ENCODE measurements at places on chromosomes 2 and 18.

DNA sequence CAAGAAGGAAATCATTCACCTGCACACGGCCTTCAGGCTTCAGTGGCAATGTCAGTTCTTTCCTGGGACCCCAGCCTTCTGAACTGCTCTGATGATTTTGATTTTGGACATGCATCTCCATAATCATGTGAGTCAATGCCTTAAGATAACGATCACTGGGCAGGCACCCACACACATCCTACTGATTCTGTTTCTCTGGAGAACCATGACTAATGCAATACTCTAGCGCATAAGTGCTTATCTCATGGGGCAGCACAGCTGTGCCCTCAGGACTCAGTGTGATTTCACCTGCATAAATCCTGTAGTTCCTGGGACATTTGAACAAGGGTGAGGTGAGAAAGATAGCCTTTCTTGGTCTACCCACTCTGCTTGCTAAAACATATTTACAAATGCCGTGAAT is 144.6 kb downstream of the AKAIN1 start:
- peaks cover 3% of the 10 kb centered on the region for H3K4me1 ChIP-seq
- H3K27ac ChIP-seq = no peak overlapping the region
- H3K4me3 ChIP-seq = no peak overlapping the region
- peaks cover 8% of the 10 kb centered on the region for H3K27me3 ChIP-seq
- H3K36me3 ChIP-seq = no peaks in the 10 kb centered on the region
- no peak for DNase-seq

DNA sequence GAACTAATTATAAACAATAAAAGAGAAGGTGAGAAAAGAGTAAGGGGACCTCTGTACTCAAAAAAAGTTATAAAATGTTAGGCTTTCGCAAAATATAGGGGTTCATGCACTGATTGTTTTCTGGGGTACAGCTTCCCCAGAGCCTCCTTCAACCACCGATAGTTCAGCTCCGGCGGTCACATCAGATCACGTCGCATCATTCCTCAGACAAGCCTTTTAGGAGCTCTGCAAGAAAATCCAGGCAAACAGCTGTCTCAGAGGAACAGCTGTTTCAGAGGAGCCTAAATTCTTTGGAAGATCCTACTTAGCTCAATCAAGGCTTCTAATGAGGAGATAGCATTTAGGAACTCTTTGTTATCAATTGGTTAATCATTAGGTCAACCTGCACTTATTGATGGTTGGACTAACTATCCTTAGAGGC is 78.7 kb downstream of the MYCN start:
- H3K4me3 ChIP-seq = no peak overlapping the region
- peaks cover 5% of the 10 kb centered on the region for H3K4me1 ChIP-seq
- no peaks in the 10 kb centered on the region for H3K36me3 ChIP-seq
- H3K27ac ChIP-seq = no peak overlapping the region

DNA sequence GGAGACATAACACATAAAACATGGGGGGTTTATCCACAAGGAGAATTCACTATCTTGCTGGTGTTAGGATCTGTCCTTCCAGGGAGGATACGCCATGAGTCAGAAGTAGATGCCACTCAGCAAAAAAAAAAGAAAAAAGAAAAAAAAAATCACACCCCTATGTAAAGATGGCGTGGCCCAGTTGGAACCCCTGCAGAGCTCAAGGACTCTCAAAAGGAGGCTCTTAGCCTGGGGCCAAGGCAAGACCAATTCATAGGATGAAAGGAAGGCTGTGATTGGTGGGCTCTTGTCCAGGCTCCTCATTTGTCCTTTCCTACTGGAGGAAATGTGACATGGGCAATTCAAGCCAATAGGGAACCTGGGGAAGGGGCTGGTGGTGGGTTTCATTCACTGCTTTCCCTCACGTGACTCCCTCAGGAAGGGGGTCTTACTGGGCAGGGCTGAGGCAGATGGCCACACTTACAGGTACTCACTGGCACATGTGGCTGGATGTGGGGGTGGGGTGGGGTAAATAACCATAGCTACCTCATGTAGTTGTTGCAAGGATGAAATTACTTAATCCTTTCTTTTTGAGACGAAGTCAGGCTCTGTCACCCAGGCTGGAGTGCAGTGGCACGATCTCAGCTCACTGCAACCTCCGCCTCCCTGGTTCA is 38.7 kb upstream of the HAAO start:
- peaks cover 1% of the 10 kb centered on the region for H3K4me1 ChIP-seq
- peaks cover 24% of the 10 kb centered on the region for H3K27me3 ChIP-seq
- no peaks in the 10 kb centered on the region for H3K36me3 ChIP-seq
- H3K4me3 ChIP-seq = no peak overlapping the region
- DNase-seq = no peak
- H3K27ac ChIP-seq = no peak overlapping the region

DNA sequence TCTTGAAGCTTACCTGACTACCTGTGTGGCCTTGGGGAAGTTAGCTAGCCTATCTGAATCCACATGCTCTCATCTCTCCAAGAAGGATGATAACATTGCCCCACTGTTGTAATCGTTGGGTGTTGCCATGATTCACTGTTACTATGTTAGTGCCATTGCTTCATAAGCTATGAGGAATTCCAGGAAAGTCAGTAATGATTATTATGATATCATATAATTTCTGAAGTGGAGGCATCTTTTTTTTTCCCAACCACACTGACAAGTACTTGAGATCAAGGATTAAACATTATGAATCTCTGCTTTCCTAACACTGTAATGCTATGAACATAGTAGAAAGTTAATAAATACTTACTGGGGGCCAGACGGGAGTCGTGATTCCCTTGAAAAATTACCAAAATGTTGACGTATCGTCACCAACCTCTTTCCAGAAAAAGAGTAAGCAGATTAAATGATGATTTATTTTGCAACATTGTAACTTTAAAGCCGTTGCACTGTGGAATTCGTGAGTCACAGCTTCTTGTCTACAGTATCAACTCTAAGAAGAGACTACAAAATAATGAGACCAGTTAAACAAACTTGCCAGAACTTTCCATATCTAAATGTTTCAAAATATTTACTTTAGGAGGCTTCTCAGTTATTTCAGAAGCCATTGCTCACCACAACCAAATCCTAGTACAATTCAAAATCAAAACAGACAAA is 459.9 kb downstream of the PIK3C3 start:
- H3K27ac ChIP-seq = no peak overlapping the region
- H3K4me1 ChIP-seq = peaks cover 10% of the 10 kb centered on the region
- H3K4me3 ChIP-seq = no peak overlapping the region
- H3K27me3 ChIP-seq = no peaks in the 10 kb centered on the region

DNA sequence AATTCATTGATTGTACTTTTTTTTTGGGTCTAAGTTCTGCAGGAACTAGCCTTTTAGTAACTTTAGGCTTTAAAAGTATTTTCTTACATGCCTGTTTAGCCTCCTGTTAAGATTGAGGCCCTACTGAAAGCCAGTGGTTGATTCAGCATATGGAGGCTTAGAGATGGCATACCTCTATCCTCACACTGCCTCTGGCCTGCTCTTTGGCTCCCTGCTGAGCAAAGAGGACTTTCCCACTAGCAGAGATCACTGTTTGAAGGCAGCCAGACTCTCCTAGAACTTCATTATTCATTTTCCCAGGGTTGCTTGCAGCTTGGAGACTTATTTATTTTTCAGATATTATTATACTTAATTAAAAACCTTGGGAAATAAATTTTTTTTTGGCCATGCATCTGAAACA is 405.6 kb upstream of the MEX3C start:
- peaks cover 13% of the 10 kb centered on the region for H3K4me1 ChIP-seq
- H3K27ac ChIP-seq = no peak overlapping the region
- H3K27me3 ChIP-seq = peaks cover 33% of the 10 kb centered on the region
- H3K36me3 ChIP-seq = no peaks in the 10 kb centered on the region

- peaks cover 24% of the 10 kb centered on the region for H3K4me1 ChIP-seq
- no peak overlapping the region for H3K27ac ChIP-seq
Measured at GRCh38 chr2:152162141-152162540, 13.4 kb downstream of the STAM2 start.

- DNase-seq = no peak
- peaks cover 31% of the 10 kb centered on the region for H3K36me3 ChIP-seq
- no peak overlapping the region for H3K27ac ChIP-seq
- no peaks in the 10 kb centered on the region for H3K27me3 ChIP-seq
Measured at GRCh38 chr2:101832114-101832513, 134.6 kb downstream of the MAP4K4 start.

- no peak overlapping the region for H3K4me3 ChIP-seq
- H3K4me1 ChIP-seq = peaks cover 31% of the 10 kb centered on the region
- no peaks in the 10 kb centered on the region for H3K27me3 ChIP-seq
- H3K36me3 ChIP-seq = peaks cover 4% of the 10 kb centered on the region
Measured at GRCh38 chr2:215917953-215918620, 95.3 kb downstream of the MREG start.

DNA sequence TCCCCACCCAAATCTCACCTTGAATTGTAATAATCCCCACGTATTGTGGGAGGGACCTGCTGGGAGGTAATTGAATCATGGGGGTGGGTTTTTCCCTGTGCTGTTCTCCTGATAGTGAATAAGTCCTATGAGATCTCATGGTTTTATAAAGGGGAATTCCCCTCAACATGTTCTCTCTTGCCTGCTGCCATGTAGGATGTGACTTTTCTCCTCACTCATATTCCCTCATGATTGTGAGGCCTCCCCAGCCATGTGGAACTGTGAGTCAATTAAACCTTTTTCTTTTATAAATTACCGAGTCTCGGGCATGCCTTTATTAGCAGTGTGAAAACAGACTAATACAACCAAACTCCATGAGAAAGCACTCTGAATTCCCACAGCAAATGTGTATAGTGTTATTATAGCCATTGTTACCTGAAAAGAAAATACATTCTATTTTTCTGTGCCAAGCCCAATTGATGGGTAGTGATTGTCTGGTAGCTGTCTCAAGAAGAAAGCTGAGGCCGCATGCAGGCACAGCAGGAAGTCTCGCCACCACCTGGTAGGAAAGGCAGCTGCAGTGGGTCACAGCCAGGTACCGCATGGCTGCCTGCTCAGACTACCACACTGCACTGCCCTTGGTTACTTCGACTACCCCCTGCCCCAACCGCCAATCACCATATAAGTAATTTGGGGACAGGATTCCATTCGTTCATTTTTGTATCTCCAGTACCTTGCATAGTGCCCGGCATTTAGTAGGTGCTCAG is 10.3 kb upstream of the ZBTB7C start:
- H3K4me3 ChIP-seq = no peak overlapping the region
- no peaks in the 10 kb centered on the region for H3K36me3 ChIP-seq
- no peak for DNase-seq
- H3K27ac ChIP-seq = no peak overlapping the region

- peaks cover 2% of the 10 kb centered on the region for H3K36me3 ChIP-seq
- H3K4me1 ChIP-seq = peaks cover 3% of the 10 kb centered on the region
- H3K27me3 ChIP-seq = no peaks in the 10 kb centered on the region
- H3K27ac ChIP-seq = no peak overlapping the region
- H3K4me3 ChIP-seq = no peak overlapping the region
Measured at GRCh38 chr2:204914708-204915107, 369.4 kb downstream of the PARD3B start.

GRCh38 chr2:54723996-54724559 is 616 bp downstream of the EML6 start:
- peaks cover 77% of the 10 kb centered on the region for H3K27me3 ChIP-seq
- peak overlapping the region; percentile 71 for H3K27ac ChIP-seq
- no peak for DNase-seq
- H3K4me3 ChIP-seq = peak overlapping the region; percentile 79
- H3K36me3 ChIP-seq = no peaks in the 10 kb centered on the region

DNA sequence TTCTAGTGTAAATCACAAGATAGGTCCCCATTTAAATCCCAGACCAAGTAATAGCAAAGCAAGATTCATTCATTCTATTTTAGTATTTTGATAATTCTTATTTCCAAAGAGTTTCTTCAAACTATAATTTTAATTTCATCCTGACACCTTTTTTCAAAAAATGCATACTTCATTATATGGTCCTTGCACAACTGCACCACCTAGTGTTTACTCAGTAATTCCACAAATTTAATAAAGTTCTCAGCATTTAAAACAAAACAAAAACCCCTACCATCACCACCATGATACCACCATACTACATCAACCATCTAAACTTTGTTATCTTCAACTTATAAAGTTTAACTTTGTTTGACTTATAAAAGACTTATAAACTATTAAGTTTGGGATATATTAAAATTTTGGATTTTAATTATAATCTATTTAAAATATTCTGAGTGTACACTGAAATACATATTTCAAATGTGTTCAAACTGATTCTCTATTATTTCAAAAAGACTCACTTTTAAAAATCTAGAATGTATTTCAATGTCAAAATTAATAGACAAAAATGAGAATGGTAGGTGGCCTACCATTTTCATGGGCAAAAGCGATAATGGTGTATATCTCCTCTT is 44.2 kb downstream of the WDPCP start:
- no peak overlapping the region for H3K27ac ChIP-seq
- no peaks in the 10 kb centered on the region for H3K27me3 ChIP-seq
- DNase-seq = no peak
- no peaks in the 10 kb centered on the region for H3K4me1 ChIP-seq

- no peaks in the 10 kb centered on the region for H3K27me3 ChIP-seq
- H3K36me3 ChIP-seq = peaks cover 2% of the 10 kb centered on the region
- DNase-seq = peak; percentile 97
- peaks cover 13% of the 10 kb centered on the region for H3K4me1 ChIP-seq
Measured at GRCh38 chr2:112054847-112055729, at the start of gene TMEM87B. TSS of gene TMEM87B (plus strand) at chr2:112055269. CDS start at chr2:112055592, 323 bp downstream.

DNA sequence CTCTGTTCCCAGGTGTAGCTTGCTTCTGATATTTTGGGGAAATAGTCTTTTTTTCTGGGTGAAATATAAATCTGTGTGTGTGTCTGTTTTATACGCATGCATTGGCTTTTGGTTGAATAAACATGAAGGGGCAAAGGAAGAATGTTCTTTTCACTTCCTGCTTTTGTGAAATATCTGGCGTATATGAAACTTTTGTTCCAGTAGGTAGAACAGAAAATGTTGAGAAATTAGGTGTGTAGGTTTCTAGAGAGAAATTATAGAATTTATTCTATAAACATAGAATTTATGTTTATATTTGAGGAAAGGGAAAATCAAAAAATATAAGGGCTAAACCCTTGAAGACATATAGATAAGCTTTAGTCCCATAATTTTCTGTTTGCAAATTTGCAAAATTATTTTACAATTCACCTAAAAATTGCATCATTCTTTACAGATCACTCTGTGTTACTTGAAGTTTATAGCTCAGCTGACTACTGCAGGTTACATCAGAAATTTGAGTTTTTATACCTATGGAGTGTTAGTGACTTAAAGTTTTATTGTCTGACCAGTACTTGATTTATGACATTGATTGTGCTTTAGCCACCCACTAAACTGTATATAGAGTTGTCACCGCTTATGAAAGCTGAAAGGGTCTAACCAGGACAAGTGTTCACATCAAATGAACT is 116.1 kb downstream of the FAM117B start:
- DNase-seq = no peak
- H3K36me3 ChIP-seq = peaks cover 26% of the 10 kb centered on the region
- H3K4me3 ChIP-seq = no peak overlapping the region
- no peaks in the 10 kb centered on the region for H3K27me3 ChIP-seq

DNA sequence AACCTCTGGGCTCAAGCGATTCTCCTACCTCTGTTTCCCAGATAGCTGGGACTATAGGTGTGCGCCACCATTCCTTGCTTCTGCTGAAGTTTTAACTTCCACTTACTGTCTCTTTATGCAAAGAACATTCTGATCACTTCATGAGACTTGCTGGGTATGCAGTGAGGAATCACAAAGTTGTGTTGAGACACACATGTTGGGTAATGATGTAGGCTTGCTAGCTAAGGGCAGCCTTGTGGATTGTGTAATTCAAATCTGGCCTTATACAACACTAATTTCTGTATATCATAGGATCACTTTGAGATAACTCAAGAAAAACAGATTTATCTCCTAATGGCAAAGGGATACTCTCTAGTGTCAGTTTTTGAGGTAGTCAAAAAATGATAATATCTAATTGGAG is 24.2 kb downstream of the XRCC5 start:
- no peak overlapping the region for H3K4me3 ChIP-seq
- DNase-seq = no peak
- H3K27ac ChIP-seq = peak overlapping the region; percentile 0
- no peaks in the 10 kb centered on the region for H3K27me3 ChIP-seq
- peaks cover 57% of the 10 kb centered on the region for H3K36me3 ChIP-seq
